ENCODE measurements at places on chromosomes 4 and X. TPM values are rescaled to one million over a fixed set of nuclear protein-coding genes. Genes with fewer than 3 reads are reported as not detected.

DNA sequence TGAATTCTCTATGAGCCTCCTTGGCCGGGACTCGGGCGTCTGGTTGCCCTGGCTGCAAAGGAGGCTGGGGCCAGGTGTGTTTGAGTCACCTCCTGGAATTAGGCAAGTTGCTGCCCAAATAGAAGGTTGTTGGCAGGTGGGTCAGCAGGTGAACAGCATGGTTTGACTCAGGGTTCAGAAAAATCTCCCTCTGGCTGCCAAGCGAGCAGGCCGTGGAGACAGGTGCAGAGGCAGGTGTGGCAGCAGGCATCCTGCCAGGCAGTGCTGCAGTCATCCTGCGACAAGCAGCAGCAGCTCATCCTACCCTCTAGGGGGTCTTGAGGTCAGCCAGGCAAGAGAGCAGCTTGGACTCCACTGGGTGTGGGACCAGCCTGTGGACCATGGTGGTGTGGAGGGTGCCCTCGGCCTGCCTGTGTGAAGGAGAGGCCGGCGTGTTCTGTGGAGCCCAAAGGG, 8.2 kb downstream of the MSANTD1 start:
- H3K4me1 ChIP-seq, result no peaks in the 10 kb centered on the region
- H3K27me3 ChIP-seq, result no peaks in the 10 kb centered on the region
- H3K4me3 ChIP-seq, result no peak overlapping the region
- no peak overlapping the region for H3K27ac ChIP-seq

DNA sequence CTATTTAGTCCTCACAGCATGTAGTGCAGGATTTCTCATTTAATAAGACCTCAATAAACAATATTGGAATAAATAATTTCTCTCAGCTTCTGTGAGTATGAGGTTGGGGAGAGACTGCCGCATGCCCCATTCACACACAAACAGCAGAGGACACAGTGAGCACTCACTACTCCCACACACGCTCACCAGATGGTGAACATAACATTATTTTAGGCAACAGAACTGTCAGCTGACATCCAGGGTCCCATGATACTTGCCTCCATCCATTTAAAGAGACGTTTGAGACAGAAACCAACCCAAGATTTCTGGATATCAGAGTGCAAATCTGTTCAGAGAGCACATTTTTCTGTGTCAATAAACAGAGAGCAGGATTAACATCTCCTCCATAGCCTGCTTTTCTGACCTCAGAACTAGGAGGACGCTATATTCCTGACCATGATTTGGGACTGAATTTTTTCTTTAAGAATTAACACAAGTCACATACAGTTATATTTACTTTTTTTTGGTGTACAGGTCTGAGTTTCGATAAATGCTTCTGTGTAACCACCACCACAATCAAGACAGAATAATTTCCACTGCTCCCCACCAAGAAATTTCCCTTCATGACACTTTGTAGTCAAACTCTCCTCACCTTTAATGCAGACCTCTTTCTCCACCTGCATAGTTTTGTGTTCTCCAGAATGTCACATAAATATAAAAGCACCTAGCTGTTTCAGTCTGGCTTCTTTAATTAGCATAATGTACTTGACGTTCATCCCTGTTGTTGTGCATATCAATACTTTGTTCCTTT, 16.7 kb downstream of the GPRIN3 start:
- H3K36me3 ChIP-seq, result peaks cover 45% of the 10 kb centered on the region
- peak overlapping the region; percentile 91 for H3K27ac ChIP-seq
- no peaks in the 10 kb centered on the region for H3K27me3 ChIP-seq
- peaks cover 89% of the 10 kb centered on the region for H3K4me1 ChIP-seq
- no peak for DNase-seq
- peak overlapping the region; percentile 67 for H3K4me3 ChIP-seq

- H3K27ac ChIP-seq, result no peak overlapping the region
- H3K27me3 ChIP-seq, result peaks cover 7% of the 10 kb centered on the region
- H3K4me1 ChIP-seq, result no peaks in the 10 kb centered on the region
- DNase-seq, result no peak
- H3K36me3 ChIP-seq, result no peaks in the 10 kb centered on the region
These were observed 178.5 kb downstream of the PAPSS1 start for GRCh38 chr4:107541511-107541910.

- H3K36me3 ChIP-seq, result peaks cover 8% of the 10 kb centered on the region
- no peak for DNase-seq
- H3K27me3 ChIP-seq, result no peaks in the 10 kb centered on the region
- H3K4me3 ChIP-seq, result no peak overlapping the region
- no peak overlapping the region for H3K27ac ChIP-seq
- peaks cover 21% of the 10 kb centered on the region for H3K4me1 ChIP-seq
These were observed 29.9 kb downstream of the ELF2 start for GRCh38 chr4:139146926-139147629.

- H3K27me3 ChIP-seq, result no peaks in the 10 kb centered on the region
- peaks cover 13% of the 10 kb centered on the region for H3K4me1 ChIP-seq
- no peak overlapping the region for H3K27ac ChIP-seq
- H3K36me3 ChIP-seq, result peaks cover 5% of the 10 kb centered on the region
- H3K4me3 ChIP-seq, result no peak overlapping the region
These were observed 4.6 kb upstream of the GPR34 start for GRCh38 chrX:41684138-41684537.

DNA sequence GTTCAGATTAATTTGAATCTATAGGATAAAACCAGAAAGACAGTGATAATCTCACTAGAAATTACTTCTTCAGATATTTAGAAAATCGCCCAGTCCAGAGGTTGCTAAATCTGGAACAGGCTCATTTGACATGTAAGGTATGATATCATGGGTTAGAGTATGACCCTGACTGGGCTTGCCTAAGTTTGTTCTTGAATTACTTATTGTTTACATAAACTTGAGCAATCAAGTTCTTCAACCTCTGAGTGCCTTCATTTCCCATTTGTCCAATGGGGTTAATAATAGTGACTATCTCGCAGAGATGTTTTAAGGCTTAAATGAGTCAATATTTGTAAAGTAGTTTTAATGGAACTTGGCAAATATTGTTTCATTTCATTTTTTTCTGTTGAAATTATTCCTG, 1947.6 kb upstream of the IGFBP7 start:
- no peaks in the 10 kb centered on the region for H3K27me3 ChIP-seq
- H3K27ac ChIP-seq, result no peak overlapping the region
- no peak for DNase-seq
- H3K4me1 ChIP-seq, result no peaks in the 10 kb centered on the region

DNA sequence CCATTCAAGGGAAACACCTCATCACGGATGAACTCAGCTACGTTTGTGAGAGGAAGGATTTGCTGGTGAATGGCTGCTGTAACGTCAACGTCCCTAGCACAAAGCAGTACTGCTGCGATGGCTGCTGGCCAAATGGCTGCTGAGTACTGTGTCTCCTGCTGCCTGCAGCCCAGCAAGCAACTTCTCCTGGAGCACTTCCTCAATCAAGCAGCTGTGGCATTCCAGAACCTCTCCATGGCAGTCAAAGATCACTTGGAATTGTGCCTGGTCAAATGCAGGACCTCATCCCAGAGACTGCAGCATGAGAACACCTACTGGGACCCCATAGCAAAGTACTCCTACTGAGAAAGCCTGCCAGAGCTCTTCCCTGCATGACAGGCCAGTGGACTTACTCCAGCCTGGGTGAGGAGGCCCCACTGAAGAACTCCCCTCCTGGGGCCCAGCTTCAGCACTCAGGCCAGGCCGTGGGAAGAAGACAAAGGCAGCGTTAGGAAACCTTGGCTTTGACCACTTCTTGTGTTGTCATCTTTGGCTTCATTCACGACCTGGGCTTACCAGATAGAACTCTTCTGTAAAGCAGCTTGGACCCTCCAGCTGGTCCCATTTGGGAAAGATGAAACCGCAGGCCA, 244.3 kb downstream of the RBMX2 start:
- no peak for DNase-seq
- no peaks in the 10 kb centered on the region for H3K27me3 ChIP-seq
- H3K36me3 ChIP-seq, result peaks cover 2% of the 10 kb centered on the region
- H3K4me3 ChIP-seq, result no peak overlapping the region
- no peak overlapping the region for H3K27ac ChIP-seq

GRCh38 chr4:159460371-159460770, 357.5 kb downstream of the RAPGEF2 start:
- H3K27ac ChIP-seq, result no peak overlapping the region
- no peaks in the 10 kb centered on the region for H3K36me3 ChIP-seq
- no peak overlapping the region for H3K4me3 ChIP-seq
- H3K4me1 ChIP-seq, result no peaks in the 10 kb centered on the region
- peaks cover 2% of the 10 kb centered on the region for H3K27me3 ChIP-seq
- DNase-seq, result no peak

- H3K27ac ChIP-seq, result no peak overlapping the region
- no peak for DNase-seq
- no peaks in the 10 kb centered on the region for H3K36me3 ChIP-seq
- no peak overlapping the region for H3K4me3 ChIP-seq
These were observed 79.3 kb downstream of the CLDN22 start for GRCh38 chr4:183240581-183241321.

GRCh38 chr4:24809815-24810405, 14.5 kb downstream of the SOD3 start:
- H3K27ac ChIP-seq, result no peak overlapping the region
- no peaks in the 10 kb centered on the region for H3K36me3 ChIP-seq
- H3K4me3 ChIP-seq, result no peak overlapping the region
- H3K4me1 ChIP-seq, result no peaks in the 10 kb centered on the region
- DNase-seq, result no peak
- H3K27me3 ChIP-seq, result peaks cover under 1% of the 10 kb centered on the region

GRCh38 chrX:1475881-1476280, 23.2 kb upstream of the ASMTL start:
- H3K27ac ChIP-seq, result no peak overlapping the region
- peaks cover 71% of the 10 kb centered on the region for H3K4me1 ChIP-seq
- peak; percentile 55 for DNase-seq
- peaks cover 79% of the 10 kb centered on the region for H3K36me3 ChIP-seq
- no peak overlapping the region for H3K4me3 ChIP-seq
- no peaks in the 10 kb centered on the region for H3K27me3 ChIP-seq

- no peak overlapping the region for H3K4me3 ChIP-seq
- peaks cover 6% of the 10 kb centered on the region for H3K27me3 ChIP-seq
- no peak overlapping the region for H3K27ac ChIP-seq
- no peaks in the 10 kb centered on the region for H3K36me3 ChIP-seq
- H3K4me1 ChIP-seq, result no peaks in the 10 kb centered on the region
These were observed 115.1 kb downstream of the HS6ST2 start for GRCh38 chrX:132843363-132843762.

DNA sequence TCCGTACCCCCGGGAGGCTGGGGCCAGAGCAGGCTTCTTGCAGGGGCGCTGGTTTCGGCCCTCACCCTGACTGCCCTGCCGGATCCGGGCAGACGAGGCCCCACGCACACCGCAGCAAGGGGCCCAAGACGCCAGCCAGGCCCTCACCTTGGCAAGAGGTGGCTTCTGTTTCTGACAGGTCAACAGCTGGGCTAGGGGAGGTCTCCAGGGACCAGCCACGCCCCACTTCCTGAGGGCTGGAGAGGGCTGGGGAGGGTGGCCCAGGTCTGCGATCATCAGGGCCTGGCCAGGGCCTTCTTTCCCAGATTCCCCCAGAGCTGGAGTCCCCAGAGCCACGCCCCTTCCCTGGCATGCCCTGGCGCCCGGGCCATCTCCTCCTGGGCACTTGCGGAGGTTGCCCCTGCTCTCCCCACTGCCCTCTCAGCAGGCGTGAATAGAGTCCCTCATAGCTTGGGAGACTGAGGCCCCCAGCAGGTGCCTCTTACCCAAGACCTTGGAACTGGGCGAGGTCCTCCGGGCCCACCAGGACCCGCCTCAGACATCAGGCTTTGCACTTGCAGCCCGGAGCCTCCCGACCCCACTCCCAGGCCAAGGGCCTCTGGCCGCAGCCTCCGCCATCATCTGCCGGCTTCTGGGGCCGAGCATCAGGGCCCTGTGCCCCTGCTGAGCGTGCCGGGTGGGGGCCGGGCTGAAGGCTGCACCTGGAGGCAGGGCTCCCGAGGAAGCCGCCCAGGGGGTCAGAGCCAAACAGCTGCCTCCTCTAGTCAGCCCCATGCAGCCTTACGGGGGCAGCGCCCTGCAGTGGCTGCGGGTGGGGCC, 6.3 kb upstream of the FGFR3 start:
- no peaks in the 10 kb centered on the region for H3K36me3 ChIP-seq
- H3K4me3 ChIP-seq, result no peak overlapping the region
- no peak overlapping the region for H3K27ac ChIP-seq
- H3K4me1 ChIP-seq, result no peaks in the 10 kb centered on the region

- no peak overlapping the region for H3K27ac ChIP-seq
- H3K36me3 ChIP-seq, result peaks cover 29% of the 10 kb centered on the region
- DNase-seq, result no peak
- peak overlapping the region; percentile 59 for H3K4me3 ChIP-seq
- no peaks in the 10 kb centered on the region for H3K27me3 ChIP-seq
These were observed 6.9 kb downstream of the G3BP2 start for GRCh38 chr4:75666299-75666698.

- no peaks in the 10 kb centered on the region for H3K36me3 ChIP-seq
- H3K27ac ChIP-seq, result no peak overlapping the region
- no peaks in the 10 kb centered on the region for H3K27me3 ChIP-seq
- DNase-seq, result no peak
- no peak overlapping the region for H3K4me3 ChIP-seq
These were observed 81.0 kb downstream of the SORBS2 start for GRCh38 chr4:185730849-185731608.

GRCh38 chrX:981791-982626, 230.4 kb downstream of the CRLF2 start:
- DNase-seq, result no peak
- no peak overlapping the region for H3K4me3 ChIP-seq
- no peak overlapping the region for H3K27ac ChIP-seq
- no peaks in the 10 kb centered on the region for H3K36me3 ChIP-seq
- H3K27me3 ChIP-seq, result peaks cover 8% of the 10 kb centered on the region

GRCh38 chrX:13311560-13311959, 8.3 kb downstream of the ATXN3L start:
- no peaks in the 10 kb centered on the region for H3K27me3 ChIP-seq
- H3K4me3 ChIP-seq, result no peak overlapping the region
- no peaks in the 10 kb centered on the region for H3K4me1 ChIP-seq
- DNase-seq, result no peak

DNA sequence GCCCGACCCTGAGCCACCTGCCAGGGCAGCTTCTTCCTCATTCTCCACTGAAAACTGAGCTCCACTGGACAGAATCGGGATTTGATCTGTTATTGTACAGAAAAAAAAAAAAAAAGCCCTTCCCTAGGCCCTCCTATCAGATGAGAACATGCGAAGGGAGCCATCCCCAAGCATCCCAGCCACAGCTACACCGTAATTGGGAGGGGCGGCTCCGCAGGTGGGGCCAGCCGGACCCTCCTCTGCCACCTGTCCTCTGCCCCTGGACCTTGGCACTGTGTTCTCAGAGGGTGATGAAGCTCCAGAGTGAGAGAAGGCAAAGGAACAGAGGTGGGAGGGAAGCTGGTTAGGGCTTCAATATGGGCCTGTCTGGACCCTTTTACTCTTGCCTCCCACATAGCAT, 240.0 kb upstream of the PSAPL1 start:
- H3K27ac ChIP-seq, result no peak overlapping the region
- no peak overlapping the region for H3K4me3 ChIP-seq
- peaks cover 6% of the 10 kb centered on the region for H3K27me3 ChIP-seq
- H3K36me3 ChIP-seq, result no peaks in the 10 kb centered on the region
- no peak for DNase-seq

Gene PHOX2B
- total RNA-seq, result not detected

Gene FAM47E
- not detected for total RNA-seq

Gene IL15
- 0.92 TPM for total RNA-seq

Gene TCEAL7
- total RNA-seq, result not detected

Gene ZNF630
- total RNA-seq, result 0.33 TPM

Gene CENPVL2
- total RNA-seq, result not detected

Gene VEGFC
- not detected for total RNA-seq

Gene DRP2
- 0.28 TPM for total RNA-seq

Data from activated CD4-positive, alpha-beta T cell treated with anti-CD3 and anti-CD28 coated beads, Interleukin-2, amount 10 ng/mL, durations not matched to agents 24 days and 14 days (primary cell).